ENCODE measurements at places on chromosomes 6 and 20. TPM values are rescaled to one million over a fixed set of nuclear protein-coding genes. Genes with fewer than 3 reads are reported as not detected.

Gene CCDC170
- total RNA-seq: 0.32 TPM

Gene WFDC10B
- not detected for total RNA-seq

Gene MDN1
- total RNA-seq: 41.3 TPM

Gene PTCRA
- total RNA-seq: not detected

Gene IL17A
- total RNA-seq: not detected

Gene ZNF391
- 2.4 TPM for total RNA-seq

Gene SGK1
- 104 TPM for total RNA-seq

Gene THBD
- 7.2 TPM for total RNA-seq

Gene ZNF512B
- 10.6 TPM for total RNA-seq

Gene PROCR
- 37.7 TPM for total RNA-seq

Gene BPIFA1
- not detected for total RNA-seq

Gene AP5S1
- 14.8 TPM for total RNA-seq

Gene GSTA3
- not detected for total RNA-seq

Gene PTK6
- total RNA-seq: 0.18 TPM

Gene CLPSL2
- total RNA-seq: not detected

Gene SYNDIG1
- 5.6 TPM for total RNA-seq

Gene DDRGK1
- 26.4 TPM for total RNA-seq

Gene C6orf118
- not detected for total RNA-seq

Gene FKBP1C
- 0.46 TPM for total RNA-seq

Gene VSTM2L
- total RNA-seq: 1.8 TPM

Gene SLC52A3
- not detected for total RNA-seq

Gene SPATA25
- total RNA-seq: 1.1 TPM

Gene EFCAB8
- under 0.01 TPM for total RNA-seq

Gene SEL1L2
- total RNA-seq: not detected

Gene GRIK2
- total RNA-seq: 9.6 TPM

Gene TENT5A
- 91.7 TPM for total RNA-seq

Gene SLC13A3
- 1.5 TPM for total RNA-seq

Gene OPRL1
- total RNA-seq: 3.0 TPM

Gene FNDC11
- 0.89 TPM for total RNA-seq

Gene TMC2
- total RNA-seq: not detected

Gene ADA
- total RNA-seq: 6.0 TPM

Gene SAMD5
- 0.88 TPM for total RNA-seq

Gene SAMHD1
- 18.4 TPM for total RNA-seq

Gene MMUT
- 28.7 TPM for total RNA-seq

Gene RIPPLY2
- not detected for total RNA-seq

Gene FAM50B
- total RNA-seq: 8.6 TPM

Gene CAGE1
- total RNA-seq: not detected

Gene MLIP
- total RNA-seq: not detected

Gene KIFC1
- 1.2 TPM for total RNA-seq

Gene EYA4
- not detected for total RNA-seq

Gene TRDN
- total RNA-seq: not detected

Gene C20orf96
- 4.1 TPM for total RNA-seq

Gene BAK1
- 14.8 TPM for total RNA-seq

Gene CRISP2
- not detected for total RNA-seq

Gene TP53TG5
- total RNA-seq: not detected

Gene RNF182
- total RNA-seq: 0.30 TPM

Gene OR2H2
- total RNA-seq: not detected

Gene ZC2HC1B
- total RNA-seq: not detected

Gene SLC35B3
- total RNA-seq: 31.2 TPM

Gene LY6G6F
- total RNA-seq: not detected

Gene ZNF831
- total RNA-seq: not detected

Gene GLP1R
- not detected for total RNA-seq

Gene LYRM4
- total RNA-seq: 20.2 TPM

Gene MAK
- total RNA-seq: not detected

Gene HAO1
- total RNA-seq: not detected

Gene VARS2
- 26.8 TPM for total RNA-seq

Gene COL21A1
- total RNA-seq: 0.30 TPM

Gene DUSP15
- not detected for total RNA-seq
